Fibroblast of skin of right quadriceps (primary cell): ENCODE measurements at places on chromosomes 6 and 20.

DNA sequence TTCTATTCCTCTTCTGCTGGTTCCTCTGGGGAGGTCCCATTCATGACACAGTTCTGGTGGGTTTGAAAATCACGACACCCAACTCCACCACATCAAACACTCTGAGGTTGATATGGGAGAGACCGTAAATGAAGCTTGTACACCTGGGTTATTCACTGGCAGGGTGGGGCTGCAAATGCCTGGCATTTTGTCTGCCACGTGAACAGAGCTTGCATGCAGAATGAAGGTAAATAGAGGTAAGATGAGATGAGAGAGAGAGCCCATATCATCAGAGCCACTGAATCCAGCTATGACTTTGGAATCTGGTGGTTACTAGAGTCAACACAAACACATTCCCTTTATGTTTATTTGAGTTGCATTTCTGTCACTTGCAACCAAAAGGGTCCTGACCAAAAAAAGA lies 97.4 kb downstream of the BANF2 start:
- no peak for DNase-seq

DNA sequence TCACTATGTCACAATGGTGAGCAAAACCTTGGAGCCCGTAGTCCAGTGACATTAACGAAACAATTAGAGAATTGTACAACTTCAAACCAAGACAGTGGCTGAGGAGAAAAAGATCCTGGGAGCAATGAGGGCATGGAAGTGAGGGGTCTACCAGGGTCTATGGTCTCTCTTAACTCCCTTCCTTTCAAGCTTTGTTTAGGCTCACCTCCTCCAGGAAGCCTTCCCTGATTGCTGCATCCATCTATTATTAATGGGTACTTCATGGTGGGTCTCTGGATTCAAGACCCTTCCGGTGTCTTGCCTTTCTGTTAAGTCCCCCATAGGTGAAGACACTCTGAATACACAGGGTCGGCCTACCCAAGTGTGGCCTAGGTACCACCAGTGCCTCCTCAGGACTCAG lies 38.1 kb upstream of the MLN start:
- DNase-seq, result no peak

DNA sequence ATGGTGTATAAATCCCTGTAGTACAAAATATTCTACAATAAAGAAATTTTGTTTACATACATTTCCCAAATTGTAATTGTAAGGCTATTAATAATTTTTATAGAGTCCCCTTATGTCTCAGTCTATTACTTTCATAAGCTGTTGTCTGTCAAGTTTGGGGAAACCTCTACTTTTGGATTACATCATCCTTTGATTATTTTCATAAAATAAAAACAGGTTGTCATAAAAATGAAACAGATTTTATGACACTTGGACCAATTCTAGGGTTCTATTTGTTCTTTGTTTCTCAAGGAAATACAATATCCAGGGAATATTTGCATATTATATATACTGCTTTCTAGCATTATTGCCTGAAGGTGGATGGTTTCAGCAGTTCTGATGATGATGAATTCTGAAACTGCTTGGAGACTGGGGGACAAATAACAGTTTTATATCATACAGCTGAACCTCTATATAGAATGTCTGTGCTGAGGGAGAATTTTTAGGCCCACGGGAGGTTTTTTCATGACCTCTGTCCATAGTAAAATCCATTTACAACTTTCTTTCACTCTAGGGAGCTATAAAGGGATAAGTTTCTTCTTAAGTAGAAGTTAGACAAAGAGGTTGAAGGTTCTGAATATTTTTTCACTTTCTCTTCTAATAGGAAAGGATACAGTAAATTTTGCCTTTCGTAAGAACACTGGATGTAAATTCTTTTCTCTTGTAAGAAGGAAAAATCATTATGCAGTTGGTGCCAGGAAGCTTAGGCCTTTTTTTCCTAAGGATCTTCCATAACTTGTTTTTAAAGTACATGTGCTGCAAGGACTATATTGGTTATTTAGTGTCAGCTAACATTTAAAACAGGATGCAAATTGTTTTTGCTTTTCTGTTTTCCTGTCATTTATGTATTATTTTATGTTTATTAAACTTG lies 58.0 kb downstream of the CD2AP start:
- no peak for DNase-seq

DNA sequence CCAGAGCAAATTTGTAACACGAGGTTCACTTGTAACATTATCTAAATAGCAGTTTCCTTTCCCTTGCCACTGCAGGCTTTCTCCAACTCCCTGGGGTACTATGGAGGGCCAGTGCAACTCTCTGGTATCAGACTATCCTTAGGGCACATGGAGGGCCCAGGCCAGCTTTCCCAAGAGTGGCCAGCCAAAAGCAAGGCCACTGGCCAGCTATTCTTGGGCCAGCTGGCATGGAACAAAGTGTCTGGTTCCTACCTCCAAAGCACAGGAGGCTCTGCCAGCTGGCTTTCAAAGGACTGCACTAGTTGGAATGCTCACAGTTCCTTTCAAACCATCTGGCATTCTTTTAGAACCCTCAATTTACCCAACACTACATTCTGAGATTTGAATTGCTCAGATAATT lies 8.7 kb downstream of the RNF24 start:
- no peak for DNase-seq

DNA sequence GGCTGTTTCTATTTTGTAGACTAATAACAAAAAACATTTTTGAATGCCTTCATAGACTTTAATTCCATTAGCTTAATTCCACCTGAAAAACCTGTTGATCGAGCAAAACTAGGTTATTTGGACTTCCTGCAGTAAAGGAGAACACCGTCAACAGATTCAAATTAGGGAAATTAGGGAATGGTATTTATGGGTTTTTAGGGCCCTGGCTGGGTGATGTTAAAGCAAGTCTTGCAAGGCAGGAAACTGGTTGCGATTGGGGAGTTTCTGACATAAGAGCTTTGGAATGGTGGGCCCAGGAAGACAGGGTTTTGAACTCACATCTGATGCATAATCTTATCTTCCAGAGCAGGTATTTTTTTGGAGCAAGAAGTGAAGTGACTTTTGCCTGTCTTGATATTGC lies 40.1 kb upstream of the TFAP2C start:
- DNase-seq, result no peak

GRCh38 chr6:36805096-36805797 lies 34.0 kb downstream of the CPNE5 start:
- no peak for DNase-seq

GRCh38 chr6:120869397-120869796 lies 464.9 kb downstream of the TBC1D32 start:
- no peak for DNase-seq

DNA sequence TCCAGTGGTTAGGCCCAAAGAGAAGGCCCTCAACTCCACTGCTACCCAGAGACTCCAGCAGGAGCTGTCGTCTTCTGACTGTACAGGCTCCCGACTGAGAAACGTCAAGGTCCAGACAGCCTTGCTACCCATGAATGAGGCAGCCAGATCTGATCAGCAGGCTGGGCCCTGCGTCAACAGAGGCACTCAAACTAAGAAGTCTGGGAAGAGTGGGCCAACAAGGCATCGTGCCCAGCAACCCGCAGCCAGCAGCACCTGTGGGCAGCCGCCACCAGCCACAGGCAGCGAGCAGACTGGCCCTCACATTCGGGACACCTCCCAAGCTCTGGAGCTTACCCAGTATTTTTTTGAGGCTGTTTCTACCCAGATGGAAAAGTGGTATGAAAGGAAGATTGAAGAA lies 8.1 kb downstream of the LYRM2 start:
- DNase-seq, result no peak

DNA sequence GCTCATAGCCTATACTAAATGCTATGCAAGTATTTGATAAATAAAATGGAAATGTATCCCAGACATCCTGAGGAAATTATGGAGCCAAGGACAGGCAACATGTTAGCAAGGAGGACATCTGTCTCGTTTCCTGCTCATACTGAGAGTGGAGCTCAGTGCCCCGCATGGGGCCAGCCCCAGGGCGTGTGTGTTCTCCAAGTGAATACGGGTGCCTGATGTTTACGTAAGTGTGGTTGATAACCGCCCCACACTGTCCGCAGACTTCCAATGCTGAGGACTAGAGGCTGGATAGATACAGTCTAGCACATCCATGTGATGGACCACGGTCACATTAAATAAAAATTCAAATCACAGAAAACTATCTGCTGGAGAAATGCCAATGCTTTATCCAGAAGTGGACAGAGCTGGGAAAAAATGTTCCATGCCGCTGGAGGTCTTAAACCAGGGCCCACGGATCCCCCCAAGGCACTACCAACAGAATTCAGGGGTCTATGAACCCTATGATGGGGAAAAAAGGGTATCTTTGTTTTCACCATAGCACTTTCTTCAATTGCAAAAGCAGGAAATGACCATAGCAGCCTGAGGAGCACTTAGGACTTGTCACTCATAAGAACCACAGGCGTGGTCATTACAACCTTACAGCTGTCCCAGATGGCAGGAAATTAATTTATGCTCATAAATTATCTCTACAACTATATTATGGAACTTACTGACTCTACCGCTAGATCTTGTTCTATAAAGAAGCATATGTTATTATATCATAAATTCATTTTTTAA lies 24.9 kb downstream of the TGM2 start:
- peak; percentile 34 for DNase-seq

GRCh38 chr6:40710626-40711330 lies 123.6 kb upstream of the LRFN2 start:
- DNase-seq, result no peak

GRCh38 chr6:90263633-90264032 lies 33.0 kb downstream of the BACH2 start:
- DNase-seq, result peak; percentile 67

GRCh38 chr6:84763003-84763885 lies 1.2 kb downstream of the TBX18 start:
- DNase-seq, result peak; percentile 90

- DNase-seq, result no peak
Observed at GRCh38 chr6:29403801-29404200, 8.4 kb downstream of the OR12D2 start.

DNA sequence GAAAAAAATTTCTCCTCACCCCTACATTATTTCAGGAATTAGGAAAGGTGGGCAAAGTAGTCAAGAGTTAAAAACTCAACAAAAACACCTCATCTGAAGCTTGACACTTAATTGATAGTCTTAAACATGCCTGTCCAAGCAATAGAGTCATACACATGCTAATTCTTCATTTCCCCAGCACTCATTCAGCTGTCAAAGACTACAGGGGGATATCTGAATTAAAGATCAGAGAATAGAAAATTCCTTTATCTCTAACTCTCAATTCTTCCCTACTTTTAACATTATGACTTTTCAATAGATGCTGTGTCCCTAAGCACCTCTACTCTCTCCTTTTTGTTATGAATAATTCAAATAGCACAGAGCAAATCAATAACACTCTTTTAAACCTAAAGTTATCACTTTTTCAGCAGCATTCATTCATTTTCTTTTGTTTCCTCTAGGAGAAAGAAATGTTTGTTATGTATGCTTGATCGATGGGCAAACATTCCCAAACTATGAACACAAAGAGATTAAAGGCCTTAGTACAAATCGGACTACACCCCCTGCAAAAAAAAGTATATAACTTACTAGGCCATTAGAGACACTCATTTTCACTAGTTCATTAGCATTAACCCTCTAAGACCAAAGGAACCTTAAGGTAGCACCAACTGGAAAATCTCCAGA lies 94.9 kb upstream of the SPTLC3 start:
- DNase-seq, result no peak

- no peak for DNase-seq
Observed at GRCh38 chr6:36570264-36570663, 23.0 kb upstream of the STK38 start.

DNA sequence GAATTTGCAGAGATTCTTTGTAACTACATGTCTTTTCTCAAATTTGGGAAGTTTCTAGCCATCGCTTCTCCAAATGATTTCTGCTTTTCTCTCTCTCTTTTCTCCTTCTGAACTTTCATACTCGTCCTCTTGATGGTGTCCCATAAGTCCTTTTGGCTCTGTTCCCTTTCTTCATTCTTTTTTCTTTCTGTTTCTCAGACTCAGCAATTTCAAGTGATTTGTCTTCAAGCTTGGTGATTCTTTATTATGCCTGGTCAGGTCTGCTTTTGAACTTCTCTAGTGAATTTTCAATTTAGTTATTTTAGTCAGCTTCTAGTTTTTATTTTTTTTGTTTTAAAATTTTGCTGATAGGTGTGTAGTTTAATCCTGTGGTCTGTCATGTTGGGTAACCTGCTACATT lies 57.6 kb upstream of the EEF1E1 start:
- DNase-seq, result no peak

- no peak for DNase-seq
Observed at GRCh38 chr6:80331974-80332373, 225.5 kb downstream of the BCKDHB start.

DNA sequence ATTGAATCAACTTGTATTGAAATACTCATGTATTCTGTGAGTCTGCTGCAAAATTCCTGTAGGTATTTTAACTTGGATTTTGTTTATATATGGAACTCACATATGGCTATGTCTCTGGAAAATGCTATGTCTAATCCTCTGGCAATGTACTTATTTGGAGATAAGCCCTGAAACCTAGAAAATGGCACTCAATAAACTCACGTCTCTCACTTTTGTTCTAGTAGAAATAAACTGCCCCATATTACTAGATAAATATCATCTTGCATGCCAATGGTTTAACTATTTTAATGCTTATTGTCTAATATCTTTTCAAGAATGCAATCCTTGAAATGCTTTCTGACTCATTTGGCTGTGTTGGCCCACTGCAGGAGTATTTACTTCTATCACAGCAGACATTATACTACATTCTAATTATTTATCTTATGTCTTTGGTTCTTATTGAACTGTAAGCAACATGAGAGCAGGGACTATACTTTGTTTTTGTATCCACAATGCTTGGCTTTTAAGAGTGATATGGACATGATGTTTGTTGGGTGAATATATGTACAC lies 292.2 kb upstream of the RSPO3 start:
- DNase-seq, result peak; percentile 29

DNA sequence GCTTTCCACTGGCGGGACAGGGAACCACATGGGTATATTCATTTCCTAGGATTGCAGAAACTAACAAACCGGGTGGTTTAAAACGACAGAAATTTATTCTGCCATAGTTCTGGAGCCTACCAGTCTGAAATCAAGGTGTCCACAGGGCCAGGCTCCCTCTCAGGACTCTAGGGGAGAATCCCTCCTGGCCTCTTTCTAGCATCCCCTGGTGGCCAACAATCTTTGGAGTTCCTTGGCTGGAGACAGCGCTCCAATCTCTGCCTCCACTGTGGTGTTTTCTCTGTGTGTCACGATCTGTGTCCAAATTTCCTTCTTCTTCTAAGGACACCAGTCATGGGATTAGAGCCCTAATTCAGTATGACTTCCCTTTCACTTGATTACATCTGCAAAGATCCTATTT lies 95.0 kb downstream of the SCML4 start:
- DNase-seq, result no peak

- DNase-seq, result no peak
Observed at GRCh38 chr6:167098825-167099225, 24.1 kb upstream of the CCR6 start.

- DNase-seq, result no peak
Observed at GRCh38 chr20:56690531-56691175, 61.5 kb downstream of the TFAP2C start.
